ENCODE measurements at places on chromosomes 5 and 9.

DNA sequence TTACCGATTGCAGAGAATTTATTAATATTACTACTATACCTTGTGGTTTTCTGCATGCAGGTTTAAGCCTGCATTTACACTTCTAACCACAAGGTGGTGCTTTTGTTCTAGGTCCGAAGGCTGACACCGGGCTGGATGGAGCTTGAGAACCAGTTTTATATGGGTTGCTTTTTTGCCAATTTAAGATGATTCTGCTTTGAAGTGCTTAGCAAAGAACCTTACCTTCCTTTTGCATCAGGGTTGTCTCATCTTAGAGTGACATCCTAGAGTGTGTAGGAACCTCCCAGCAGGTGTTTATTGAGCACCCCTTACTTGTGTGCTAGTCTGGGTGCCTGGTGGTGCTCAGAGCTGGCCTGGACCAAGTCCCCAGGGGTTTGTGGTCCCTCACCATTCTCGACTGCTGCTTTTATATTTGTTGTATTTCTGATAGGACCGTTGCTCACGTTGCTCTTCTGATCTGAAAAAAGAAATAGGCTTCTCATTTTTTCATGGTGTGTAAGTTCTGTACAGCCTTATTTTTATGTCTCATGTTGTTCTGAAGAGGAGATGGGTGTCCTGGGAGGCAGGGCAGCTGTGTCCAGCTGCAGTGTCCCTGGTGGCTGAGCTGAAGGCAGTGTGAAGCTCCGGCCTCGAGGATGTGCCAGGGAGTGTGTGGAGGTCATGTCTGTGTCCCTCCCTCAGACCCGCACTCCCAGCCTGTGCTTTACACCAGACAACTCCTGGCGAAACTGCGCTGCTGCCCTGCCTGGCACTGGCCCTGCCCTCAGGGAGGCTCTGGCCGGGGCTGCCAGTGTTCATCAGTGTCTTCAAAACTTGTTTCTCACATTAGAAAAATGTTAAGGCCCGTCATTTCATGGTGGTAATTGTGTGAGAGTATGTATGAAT, 54.3 kb downstream of the EHMT1 start:
- peak; percentile 65 for ATAC-seq

DNA sequence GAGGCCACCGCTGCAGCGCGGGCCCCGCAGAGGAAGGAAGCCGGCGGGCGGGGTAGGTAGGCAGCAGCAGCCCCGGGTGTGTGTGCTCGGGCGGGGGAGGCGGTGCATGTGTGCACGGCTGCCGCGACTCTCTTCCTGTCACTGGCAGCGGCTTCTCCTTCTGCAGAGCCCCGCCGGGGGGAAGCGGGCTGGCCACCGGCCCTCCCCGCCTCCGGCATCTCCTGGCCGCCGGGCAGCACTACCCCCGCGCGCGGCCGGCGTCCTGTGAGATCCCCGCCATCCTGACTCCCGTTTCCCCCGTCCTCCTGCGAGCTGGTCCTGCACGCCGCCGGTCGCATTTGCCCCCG, 315 bp downstream of the PIK3R1 start:
- ATAC-seq, result peak; percentile 64

GRCh38 chr9:80383331-80383730, 811.6 kb downstream of the TLE4 start:
- no peak for ATAC-seq

DNA sequence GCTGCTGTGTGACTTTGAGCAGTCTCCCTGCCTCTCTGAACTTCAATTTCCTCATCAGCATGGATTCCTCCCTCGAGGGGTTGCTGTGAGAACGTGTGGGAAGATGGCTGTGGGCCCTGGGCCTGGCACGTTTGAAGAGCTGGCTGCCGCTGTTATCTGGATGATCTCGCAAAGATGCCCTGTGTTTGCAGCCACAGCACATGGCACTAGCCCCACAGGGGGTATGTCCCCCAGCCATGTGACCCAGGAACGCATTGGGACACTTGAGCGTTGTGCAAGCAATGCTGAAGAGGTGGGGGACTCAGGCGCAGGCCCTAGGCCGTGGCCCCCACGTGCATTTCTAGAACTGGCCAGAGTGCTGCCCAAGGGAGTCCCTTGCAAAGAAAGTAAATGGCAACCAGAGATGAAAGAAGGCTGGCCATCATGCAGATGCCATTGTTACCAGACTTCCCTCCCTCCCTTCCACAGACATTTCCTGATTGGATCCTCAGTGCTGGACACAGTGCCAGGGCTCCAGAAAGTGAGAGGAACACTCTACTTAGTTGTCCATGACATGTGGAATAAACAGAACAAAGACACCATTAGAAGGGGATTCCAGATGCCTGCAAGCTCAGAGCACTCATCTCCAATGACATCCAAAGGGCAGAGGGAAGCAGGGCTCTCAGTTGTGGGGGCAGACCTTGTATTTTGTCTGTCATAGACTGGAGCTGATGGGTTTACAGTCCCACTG, 65.1 kb upstream of the NEURL1B start:
- ATAC-seq, result no peak

- ATAC-seq, result no peak
Observed at GRCh38 chr9:108191065-108191464, 664.7 kb downstream of the ACTL7B start.

- ATAC-seq, result no peak
Observed at GRCh38 chr9:126461608-126462007, 135.0 kb downstream of the MVB12B start.

DNA sequence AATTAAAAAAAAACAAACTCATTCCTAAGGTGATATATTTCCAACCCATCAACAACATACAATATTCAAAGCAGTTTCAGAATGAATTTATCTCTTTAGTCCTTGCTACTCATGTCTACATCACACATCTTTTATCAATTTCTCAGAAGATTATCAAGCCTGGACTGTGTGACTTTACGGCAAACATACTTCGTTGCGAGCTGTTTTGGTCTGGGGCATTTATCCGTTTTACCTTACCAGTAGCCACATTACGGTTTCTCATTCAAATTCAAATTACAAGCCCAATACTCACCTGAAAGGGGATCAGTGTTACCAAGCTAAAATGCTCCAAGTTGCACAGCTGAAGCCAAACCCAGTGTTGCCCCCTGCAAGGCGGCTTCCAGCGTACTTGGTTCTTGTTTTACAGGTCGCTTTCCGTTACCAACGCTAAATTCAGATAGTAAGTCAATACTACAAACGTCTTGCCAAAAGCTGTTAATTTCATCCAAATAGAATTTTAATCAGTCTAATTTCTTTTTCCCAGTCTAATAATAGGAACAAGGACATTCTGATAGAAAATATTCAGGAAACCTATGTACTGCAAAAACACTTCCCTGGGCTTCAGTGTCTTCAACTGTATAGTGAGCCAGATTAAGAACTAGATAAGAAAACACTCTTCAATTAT, 1.8 kb downstream of the HNRNPH1 start:
- no peak for ATAC-seq

GRCh38 chr5:96293966-96294883, 138.8 kb downstream of the PCSK1 start:
- ATAC-seq, result no peak

GRCh38 chr9:113228130-113228665, 6.9 kb downstream of the SLC31A1 start:
- no peak for ATAC-seq

DNA sequence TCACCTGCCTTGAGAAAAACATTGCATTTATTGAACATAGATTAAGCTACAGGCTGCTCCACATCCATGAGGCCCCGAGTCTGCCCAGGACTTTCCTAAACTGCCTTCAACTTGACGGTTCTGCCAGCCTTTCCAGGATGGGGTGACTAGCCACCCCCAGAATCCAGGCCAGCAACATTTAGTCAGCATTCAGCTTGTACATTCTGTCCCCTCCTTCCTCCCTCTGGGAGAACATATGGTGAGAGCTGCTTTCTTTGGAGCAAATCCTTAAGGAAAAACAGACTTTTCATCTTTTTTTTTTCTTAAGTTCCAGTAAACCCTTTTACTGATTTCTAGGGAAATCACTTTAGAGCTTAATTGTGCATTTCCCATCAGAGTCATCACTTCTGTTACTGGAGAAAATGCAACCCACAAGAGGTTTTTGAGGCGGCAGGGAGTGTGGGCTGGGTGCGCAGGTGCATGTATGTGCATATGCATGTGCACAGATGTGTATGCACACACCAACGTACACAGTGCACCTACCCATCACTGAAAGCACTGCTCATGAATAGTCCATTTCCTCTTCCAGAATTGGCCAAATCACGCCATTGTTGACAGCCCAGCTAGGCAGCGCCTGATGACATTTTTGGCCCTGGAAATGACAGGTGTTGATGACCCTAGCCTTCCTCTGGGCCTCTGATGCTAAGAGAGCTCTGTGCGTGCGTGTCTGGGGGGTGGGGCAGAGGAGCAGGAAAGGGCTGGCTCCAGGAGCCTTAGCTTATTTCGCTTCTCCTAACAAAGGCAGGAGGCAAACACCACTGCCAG, 145.6 kb downstream of the HSD17B3 start:
- no peak for ATAC-seq

DNA sequence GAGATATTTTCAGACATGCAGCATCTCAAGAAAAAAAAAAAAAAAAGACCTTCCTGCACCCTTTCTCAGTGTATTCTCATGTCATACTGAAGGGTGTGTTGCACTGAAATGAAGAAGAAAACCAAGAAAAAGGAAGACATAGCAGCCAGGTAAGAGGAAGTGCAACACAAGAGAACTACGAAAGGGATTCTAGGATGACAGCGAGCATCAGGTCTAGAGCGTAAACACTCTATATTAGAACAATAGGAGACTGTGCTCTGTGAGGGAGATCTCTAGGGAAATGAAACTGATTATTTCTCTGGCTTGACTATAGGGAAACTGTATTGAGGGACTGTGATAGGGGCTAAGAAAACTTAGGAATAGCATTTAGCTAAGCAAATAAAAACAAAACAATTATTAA, 30.0 kb downstream of the BTF3 start:
- ATAC-seq, result no peak
